ENCODE measurements at places on chromosomes 13 and 19.

- DNase-seq = no peak
Measured at GRCh38 chr19:57276430-57276829, 3.9 kb upstream of the ZNF460 start.

- DNase-seq = no peak
Measured at GRCh38 chr13:40189426-40189825, 477.0 kb downstream of the FOXO1 start.

GRCh38 chr13:45401314-45401713 is 16.9 kb downstream of the SLC25A30 start:
- no peak for DNase-seq

DNA sequence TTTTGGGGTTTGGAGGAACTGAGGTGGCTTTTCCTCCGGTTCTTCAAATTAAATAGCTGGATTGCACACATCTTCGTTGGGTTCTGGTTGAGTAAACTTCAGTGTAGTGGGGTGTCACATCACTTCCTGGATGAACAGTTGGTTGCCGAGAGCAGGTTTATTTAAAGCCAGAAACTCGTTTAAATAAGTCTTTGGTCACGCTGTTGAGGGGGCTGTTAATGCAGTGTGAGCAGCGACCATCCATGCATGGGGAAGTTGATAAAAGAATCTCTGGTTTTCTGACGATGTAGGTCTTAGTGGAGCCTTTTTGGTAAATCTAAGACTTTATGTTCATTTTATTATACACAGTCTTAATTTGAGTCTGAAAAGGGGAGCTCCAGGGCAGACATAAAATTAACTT is 351.2 kb upstream of the ARGLU1 start:
- DNase-seq = no peak

GRCh38 chr13:110447058-110447511 is 114.4 kb downstream of the RAB20 start:
- DNase-seq = no peak

DNA sequence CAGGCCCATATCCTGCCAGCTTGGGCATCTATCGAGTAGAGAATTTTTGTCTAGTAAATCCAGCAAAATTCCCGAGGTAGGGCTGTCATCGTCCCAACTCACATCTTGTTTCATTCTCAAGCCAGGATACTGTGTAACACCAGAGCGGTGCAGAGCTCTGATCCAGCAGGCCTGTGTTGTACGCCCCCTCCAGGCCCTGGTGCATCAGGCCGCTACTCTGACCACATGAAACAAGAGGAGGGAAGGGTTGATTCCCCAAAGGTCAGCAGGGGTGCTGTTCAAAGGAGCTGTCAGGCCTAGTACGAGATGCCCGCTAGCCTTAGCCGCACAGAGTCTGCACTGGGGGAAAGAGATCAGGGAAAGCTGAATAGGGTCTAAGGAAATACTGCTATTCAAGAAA is 276.0 kb downstream of the SLC7A1 start:
- no peak for DNase-seq

- DNase-seq = no peak
Measured at GRCh38 chr13:47539317-47539716, 461.8 kb downstream of the SUCLA2 start.

GRCh38 chr19:40752257-40752781 is 1.3 kb downstream of the SNRPA start:
- no peak for DNase-seq

DNA sequence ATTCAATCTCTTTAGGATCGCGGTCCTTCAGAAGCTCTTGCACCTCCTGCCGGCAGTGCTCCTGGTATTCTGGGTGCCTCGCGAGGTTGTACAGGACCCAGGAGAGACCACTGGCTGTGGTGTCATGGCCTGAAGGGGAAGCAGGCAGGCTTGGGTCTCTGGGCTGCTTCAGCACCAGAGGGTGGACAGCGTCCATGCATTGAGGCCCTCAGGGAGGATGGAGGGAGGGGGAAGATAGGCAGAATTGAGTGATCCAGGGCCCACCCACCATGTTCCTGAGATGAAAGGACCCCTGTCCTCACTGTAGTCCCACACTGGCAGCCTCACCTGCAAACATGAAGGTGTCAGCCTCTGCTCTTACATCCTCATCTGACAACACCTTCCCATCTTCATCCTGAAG is 17.9 kb upstream of the OR10H5 start:
- DNase-seq = no peak

- DNase-seq = no peak
Measured at GRCh38 chr13:95516021-95516420, 36.5 kb upstream of the CLDN10 start.

GRCh38 chr13:113948034-113948742 is 25.7 kb downstream of the C13orf46 start:
- no peak for DNase-seq

GRCh38 chr19:41427647-41428480 is 690 bp upstream of the B3GNT8 start:
- no peak for DNase-seq

- DNase-seq = no peak
Measured at GRCh38 chr13:46296921-46297320, 85.2 kb downstream of the LRRC63 start.

GRCh38 chr19:372306-372890 is 27.8 kb upstream of the MIER2 start:
- DNase-seq = no peak

GRCh38 chr13:51437550-51438127 is 15.2 kb downstream of the INTS6 start:
- DNase-seq = no peak

GRCh38 chr19:18683958-18684641 is 620 bp downstream of the CRTC1 start:
- DNase-seq = no peak

GRCh38 chr13:57673197-57673596 is 41.7 kb downstream of the PCDH17 start:
- no peak for DNase-seq

- DNase-seq = no peak
Measured at GRCh38 chr13:34003656-34004055, 185.7 kb downstream of the RFC3 start.

DNA sequence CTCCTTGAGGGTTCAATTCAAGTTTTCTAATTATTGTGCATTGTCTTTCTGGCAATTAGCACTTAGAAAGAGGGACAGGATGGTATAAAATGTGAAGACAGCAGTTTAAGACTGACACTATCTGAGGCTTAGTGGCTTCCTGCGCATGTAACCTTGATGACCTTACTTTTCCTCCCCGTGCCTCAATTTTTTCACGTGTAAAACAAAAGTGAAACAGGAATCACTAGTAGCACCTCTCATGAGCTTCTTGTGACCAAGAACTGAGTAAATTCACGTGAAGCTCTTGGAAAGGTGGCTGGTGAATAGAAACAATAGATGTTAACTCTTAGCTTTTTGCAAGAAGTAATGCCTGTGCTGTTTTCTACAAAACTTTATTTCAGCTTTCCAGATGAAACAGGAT is 233.9 kb downstream of the LMO7 start:
- DNase-seq = no peak

DNA sequence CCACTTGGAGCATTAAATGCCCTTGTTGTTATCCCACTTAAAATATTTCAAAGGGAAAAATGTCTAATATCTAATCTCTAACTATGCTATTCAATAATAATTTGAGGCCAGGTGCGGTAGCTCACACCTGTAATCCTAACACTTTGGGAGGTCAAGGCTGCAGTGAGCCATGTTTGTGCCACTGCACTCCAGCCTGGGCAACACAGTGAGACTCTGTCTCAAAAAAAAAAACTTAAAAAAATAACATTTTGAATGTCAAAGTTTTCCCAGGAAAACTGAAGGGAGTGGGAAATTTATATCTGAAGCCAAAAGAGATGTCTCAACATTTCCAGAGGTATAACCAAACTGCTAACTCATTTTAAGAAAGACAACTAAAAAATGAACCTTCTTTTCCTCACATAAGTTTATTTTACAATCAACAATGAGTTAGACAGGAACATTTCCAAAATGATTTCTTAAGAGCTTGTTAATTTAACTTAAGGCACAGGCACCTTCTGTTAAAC is 47.9 kb downstream of the CAB39L start:
- DNase-seq = no peak

DNA sequence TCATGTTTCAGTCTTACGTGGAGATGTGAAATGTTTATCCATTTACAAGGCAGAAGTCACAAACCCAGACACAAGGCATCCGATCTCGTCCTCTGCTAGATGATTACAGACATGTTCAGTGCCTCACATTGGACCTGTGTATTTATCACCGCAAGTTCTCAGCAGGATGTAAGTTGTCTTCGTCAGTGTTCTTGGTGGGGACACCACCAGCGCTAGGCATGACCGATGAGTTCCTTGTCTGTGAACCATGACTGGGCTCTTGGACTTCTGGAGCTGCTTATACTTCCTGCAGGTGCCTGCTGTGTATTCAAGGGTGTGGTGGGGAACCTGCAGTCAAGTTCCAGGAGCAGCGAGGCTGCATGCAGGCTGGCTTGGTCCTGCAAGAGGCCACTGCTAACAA is 105.4 kb downstream of the URI1 start:
- no peak for DNase-seq

DNA sequence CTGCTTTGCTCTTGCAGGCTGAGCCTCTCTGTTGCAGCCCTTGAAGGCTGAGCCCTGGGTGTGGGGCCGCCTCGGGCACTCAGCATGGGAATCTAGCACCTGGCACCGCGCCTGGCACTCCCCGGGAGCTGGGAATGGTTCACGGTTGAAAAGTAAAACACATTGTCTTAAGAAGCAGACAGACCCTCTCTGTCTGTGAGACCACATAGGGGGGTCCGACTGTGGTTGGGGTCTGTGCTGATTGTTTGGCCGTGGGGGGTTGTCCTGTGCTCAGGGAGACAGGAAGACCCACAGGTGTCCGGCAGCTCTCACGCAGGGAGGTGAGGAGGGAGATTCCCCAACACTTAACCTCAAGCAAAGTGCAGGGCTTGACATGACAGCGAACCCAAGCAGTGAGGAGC is 64.8 kb downstream of the SOX1 start:
- no peak for DNase-seq

- no peak for DNase-seq
Measured at GRCh38 chr13:52034616-52035226, 10.2 kb downstream of the UTP14C start.

GRCh38 chr19:50333737-50334617 is 4.8 kb upstream of the KCNC3 start:
- DNase-seq = peak; percentile 70

- no peak for DNase-seq
Measured at GRCh38 chr13:30268673-30269072, 38.7 kb downstream of the KATNAL1 start.

DNA sequence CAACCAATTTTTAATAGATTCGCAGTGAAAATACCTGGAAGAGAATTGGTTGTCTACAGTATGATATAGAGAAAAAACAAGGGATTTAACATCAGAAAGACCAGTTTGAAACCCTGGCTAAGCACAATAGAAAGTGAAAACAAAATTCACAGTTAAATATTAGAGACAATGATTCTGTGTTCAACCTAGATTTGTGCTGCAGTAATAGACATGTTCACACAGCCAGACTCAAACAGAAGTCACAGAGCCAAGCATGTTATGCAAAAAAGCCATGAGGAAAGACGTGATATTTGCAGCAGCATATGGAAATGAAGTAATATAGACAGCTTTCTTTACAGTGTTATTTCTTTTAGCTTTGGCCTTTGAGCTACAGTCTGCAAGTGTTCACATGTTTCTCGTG is 48.1 kb downstream of the SCEL start:
- DNase-seq = no peak

- no peak for DNase-seq
Measured at GRCh38 chr13:24802074-24802473, 38.1 kb downstream of the RNF17 start.

DNA sequence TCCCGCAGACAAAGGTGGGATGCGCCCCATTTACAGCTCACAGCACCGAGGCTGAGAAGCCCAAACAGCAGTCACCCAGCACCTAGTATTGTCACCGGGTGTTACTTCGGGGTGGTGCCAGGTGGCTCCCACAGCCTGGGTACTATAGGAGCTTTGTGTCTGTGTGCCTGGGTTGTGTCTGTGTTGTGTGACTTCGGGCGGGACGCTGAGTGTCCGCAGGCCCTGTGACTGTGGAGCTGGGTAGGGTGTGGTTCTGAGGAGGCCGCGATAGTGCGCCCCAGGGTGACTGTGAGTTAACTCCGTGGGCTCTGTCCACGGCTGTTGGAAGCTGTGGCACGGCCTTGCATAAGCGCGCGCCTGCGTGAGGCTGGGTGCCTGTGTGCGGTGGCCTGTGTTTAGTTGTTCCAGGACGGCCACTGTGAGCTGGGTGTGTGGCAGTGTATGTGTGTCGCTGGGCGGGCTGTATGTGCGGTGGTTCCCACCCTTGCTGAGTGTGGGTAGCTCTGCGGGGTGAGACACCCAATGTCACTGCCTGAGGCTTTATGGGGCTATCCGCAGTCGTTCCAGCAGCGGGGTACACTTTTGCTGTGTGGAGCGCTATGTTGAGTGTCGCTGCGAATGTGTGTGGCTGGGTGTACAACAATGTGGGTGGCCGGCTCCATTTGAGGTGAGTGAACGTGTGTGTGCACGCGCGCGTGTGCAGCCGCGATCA is 559 bp upstream of the SSBP4 start:
- no peak for DNase-seq

- DNase-seq = no peak
Measured at GRCh38 chr13:97301382-97302095, 79.4 kb downstream of the MBNL2 start.

DNA sequence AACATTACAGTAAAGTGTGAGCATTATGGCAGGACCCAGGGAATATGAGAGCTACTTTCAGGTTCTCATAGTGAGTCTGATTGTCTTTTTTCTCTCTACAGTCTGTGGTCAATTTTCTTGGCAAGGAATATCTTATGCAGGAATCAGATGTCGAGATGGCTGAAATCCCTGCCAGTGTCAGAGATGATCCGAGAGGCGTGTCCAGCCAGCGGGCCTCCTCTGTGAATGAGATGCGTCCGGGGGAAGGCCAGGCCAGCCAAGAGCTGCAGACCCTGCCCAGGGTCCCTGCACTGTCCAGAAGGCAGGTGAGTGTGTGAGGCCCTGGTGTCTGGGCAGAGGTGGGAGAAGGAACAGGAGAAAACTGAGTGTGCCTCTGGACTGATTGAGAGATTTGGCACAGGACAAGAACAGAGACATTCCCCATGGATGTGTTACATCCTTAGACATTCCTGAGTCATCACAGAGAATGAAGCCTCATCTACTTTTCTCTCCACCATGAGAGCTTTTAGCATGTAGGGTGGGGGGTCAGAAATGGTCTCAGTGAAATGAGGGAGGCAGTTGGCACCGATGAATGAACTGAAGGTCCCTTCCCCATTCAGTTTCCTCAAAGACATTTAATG is 27.3 kb upstream of the EDDM13 start:
- no peak for DNase-seq

DNA sequence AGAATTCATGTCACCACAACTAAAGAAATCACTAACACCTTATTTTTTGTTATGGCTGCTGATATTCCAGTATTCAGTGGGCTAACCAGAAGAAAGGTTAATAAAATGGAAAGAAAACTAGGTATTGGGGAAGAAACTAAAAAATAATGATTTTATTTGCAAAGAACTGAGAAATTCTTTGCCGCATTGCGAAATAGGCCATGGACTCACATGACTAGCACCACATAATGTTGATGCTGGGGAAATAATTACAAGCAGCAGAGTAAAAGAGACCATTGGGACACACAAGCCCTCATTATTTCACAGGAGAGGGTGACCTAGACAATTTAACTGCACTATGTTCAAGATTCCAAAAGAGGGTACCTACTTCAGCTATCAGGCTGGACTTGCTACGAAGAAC is 1411.5 kb downstream of the SLITRK5 start:
- DNase-seq = no peak
